MG63 (cell line): ENCODE measurements at places on chromosomes 5 and 9.

- DNase-seq: no peak
Measured at GRCh38 chr5:150323092-150323491, 20.4 kb upstream of the ARSI start.

DNA sequence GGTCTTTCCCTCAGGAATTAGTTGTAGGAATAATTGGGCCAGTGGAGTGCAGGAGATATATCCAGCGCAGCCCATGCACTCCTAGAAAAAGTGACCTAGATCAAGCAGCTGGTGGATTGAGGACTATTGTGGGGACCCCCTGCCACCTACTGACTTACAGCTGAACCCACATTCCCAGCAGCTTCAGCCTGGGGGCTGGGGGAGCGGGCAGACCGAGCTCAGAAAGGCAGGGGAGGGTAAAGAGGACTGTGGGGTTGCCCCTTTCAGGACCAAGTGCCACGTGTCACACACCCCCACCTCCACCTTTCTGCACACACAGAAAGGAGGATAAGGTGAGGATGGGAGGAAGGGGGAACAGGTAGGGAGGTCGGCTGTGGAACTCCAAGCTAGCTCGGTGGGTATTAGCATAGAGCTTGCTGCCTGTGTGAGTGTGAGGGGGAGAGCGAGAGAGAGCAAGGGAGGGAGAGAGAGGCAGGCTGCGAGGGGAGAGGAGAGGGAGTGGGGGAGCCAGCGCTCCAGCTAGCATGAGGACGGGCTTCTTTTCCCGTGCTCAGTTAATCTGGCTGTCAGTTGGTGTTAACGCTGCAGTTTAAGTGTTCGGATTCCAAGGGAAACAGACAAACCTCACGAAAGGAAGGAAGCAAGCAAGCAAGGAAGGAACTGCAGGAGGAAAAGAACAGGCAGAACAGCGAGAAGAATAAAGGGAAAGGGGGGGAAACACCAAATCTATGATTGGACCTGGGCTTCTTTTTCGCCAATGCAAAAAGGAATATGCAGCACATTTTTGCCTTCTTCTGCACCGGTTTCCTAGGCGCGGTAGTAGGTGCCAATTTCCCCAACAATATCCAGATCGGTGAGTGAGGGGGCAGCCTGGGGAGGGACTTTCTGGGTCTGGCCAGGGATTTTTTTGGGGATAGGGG lies at the start of gene GRIA1:
Gene GRIA1 (plus strand): TSS at position 553 of the 920 bp plus-strand sequence.
- DNase-seq: no peak

- no peak for DNase-seq
Measured at GRCh38 chr5:4772591-4772990, 367.5 kb upstream of the ADAMTS16 start.

GRCh38 chr5:131581702-131582101 lies 53.3 kb downstream of the RAPGEF6 start:
- no peak for DNase-seq

GRCh38 chr5:178625679-178626483 lies 969 bp downstream of the CLK4 start:
- no peak for DNase-seq

DNA sequence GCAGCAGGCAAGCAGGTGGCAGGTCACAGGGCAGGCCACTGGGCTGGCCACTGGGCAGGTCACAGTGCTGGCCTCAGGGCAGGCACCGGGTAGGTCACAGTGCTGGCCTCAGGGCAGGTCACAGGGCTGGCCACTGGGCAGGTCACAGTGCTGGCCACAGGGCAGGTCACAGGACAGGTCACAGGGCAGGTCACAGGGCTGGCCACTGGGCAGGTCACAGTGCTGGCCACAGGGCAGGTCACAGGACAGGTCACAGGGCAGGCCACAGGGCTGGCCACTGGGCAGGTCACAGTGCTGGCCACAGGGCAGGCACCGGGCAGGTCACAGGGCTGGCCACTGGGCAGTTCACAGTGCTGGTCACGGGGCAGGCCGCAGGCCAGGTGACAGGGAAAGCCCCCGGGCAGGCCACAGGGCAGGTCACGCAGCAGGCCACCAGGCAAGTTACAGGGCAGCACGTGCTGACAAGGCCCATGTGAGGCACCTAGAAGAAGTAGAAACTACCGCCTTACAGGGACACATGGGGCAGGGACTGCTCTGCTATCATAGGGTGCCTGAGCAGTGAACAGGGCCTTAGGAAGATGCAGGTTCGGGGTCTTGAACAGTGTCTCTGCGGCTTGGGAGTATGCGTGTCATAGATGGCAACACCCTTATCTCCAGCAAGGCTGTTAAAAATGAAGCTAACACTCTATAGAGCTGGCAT lies 18.6 kb upstream of the MED10 start:
- no peak for DNase-seq

DNA sequence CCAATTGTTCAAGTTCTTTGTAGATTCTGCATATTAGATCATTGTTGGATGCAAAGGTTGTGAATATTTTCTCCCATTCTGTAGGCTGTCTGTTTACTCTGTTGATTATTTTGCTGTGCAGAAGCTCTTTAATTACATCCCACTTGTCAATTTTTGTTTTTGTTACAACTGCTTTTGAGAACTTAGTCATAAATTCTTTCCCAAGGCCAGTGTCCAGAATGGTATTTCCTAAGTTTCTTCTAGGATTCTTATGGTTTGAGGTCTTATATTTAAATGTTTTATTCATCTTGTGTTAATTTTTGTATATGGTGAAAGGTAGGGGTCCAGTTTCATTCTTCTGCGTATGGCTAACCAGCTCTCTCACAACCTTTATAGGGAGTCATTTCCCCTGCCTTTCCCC lies 116.5 kb downstream of the CPLANE1 start:
- DNase-seq: no peak
